Uterus (tissue), 4 donors: ENCODE measurements at places on chromosomes 1 and 21.

- H3K4me1 ChIP-seq: no peaks in the 10 kb centered on the region
- H3K36me3 ChIP-seq: no peaks in the 10 kb centered on the region
- H3K27me3 ChIP-seq: no peaks in the 10 kb centered on the region
- H3K27ac ChIP-seq: peak overlapping the region; percentile 84
- peak; percentile 60 for DNase-seq
Measured at GRCh38 chr1:226778657-226779058, 39.6 kb upstream of the ITPKB start.

DNA sequence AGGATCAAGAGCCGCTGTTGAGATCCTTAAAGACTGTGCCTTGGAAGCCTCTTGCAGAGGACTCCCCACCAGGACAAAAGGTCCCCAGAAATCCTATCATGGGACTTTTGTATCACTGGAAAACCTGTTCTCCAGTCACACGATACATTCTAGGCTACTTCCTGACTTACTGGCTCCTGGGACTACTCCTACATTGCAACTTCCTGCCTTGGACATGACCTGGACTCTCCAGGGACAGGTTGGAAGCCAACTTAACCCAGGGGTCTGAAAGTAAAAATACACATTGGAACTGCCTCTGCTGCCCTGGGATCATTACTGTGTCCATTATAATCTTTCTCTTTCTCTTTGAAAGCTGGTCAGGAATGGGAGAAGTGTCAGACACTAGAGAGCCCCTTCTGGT, 9.9 kb downstream of the PIGV start:
- H3K4me3 ChIP-seq: no peak overlapping the region
- peaks cover 4% of the 10 kb centered on the region for H3K4me1 ChIP-seq

DNA sequence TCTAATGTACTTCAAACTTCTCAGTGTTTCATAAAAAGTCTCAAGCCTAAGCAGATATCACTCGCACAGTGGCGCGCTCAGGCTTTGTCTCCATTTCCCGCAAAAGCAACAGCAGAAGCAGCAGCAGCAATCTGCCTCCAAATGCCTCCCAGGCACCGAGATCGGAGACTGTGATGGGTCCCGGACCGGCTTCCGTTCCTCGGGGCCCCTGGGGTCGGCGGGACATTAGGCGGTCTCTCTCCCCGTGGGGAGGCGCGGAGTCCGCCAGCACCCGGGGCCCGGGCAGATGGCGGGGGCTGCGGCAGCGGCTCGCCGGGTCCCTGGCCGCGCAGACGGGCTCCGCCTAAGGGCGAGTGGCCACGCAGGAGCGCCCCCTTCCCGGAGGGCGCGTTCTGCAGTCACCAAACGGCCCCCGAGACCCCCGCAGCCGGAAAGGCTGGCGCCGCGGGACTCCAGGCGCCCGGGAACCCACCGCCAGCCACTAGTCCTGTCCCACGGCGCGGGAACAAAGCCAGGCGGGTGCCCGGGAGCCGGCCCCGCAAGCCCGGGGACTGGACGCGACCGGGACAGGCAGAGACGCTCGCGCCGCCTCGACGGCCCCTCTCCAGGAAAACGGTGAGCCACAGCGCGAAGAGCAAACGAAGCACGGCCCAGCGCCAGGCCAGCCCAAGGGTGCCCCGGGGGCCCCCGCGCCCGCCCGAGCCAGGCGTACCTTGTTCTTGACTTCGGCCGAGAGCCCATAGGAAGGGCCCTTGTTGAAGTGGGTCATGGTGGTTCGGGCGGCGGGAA, 590 bp downstream of the CNN3 start:
- peak overlapping the region; percentile 100 for H3K27ac ChIP-seq
- H3K4me1 ChIP-seq: no peaks in the 10 kb centered on the region
- no peaks in the 10 kb centered on the region for H3K27me3 ChIP-seq
- no peaks in the 10 kb centered on the region for H3K36me3 ChIP-seq
- peak overlapping the region; percentile 91 for H3K4me3 ChIP-seq

- H3K36me3 ChIP-seq: no peaks in the 10 kb centered on the region
- H3K4me3 ChIP-seq: no peak overlapping the region
- peak; percentile 11 for DNase-seq
- no peaks in the 10 kb centered on the region for H3K27me3 ChIP-seq
- H3K4me1 ChIP-seq: no peaks in the 10 kb centered on the region
- no peak overlapping the region for H3K27ac ChIP-seq
Measured at GRCh38 chr1:228341450-228341813, 65.2 kb downstream of the TRIM11 start.

- DNase-seq: peak; percentile 46
- no peaks in the 10 kb centered on the region for H3K27me3 ChIP-seq
- H3K4me1 ChIP-seq: no peaks in the 10 kb centered on the region
Measured at GRCh38 chr1:94989398-94989797, 62.5 kb upstream of the CNN3 start.

DNA sequence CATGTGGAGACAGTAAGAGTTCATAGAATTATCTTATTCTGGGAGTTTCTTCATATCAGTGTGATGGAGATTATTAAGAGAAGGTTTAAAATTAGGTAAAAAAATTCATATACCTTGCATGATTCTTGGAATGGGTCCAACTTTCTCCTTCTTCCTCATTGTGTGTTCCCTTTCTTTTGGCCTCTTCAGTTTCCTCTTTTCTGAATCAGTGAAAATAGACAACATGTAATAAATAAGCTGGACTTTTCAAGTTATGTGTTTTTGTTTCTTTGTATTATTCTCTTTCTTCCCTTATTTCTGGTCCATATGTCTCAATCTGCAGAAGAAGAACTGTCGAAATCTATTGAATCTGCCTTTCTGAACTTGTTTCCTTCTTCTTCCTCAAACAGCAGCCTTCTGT, 30.5 kb downstream of the C4BPA start:
- H3K4me3 ChIP-seq: no peak overlapping the region
- H3K36me3 ChIP-seq: no peaks in the 10 kb centered on the region
- no peak for DNase-seq
- no peaks in the 10 kb centered on the region for H3K4me1 ChIP-seq
- H3K27ac ChIP-seq: no peak overlapping the region

DNA sequence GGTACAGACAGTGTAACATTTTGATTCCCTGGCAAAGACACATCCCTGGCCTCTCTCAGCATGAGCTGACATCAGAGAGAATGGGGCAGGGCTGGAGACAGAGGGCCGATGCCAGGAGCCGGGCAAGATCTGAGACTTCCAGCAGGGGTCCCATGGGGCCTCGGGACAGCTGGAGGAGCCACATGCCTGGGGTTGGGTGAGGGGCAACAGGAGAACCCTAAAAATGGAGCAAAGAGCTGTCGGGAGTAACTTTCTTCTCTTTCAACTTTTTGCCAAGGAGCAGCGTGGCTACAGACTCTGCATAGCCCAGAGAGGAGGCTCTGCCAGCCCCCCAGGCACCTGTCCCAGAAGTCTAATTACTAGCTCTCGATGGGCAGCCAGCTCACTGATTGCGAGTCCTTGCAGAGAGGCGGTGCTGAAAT, 130.8 kb downstream of the LACTBL1 start:
- no peak for DNase-seq
- H3K27me3 ChIP-seq: no peaks in the 10 kb centered on the region
- no peaks in the 10 kb centered on the region for H3K4me1 ChIP-seq
- H3K36me3 ChIP-seq: no peaks in the 10 kb centered on the region
- no peak overlapping the region for H3K4me3 ChIP-seq

GRCh38 chr21:42082501-42083360, 11.6 kb downstream of the UMODL1 start:
- H3K27ac ChIP-seq: no peak overlapping the region
- no peak for DNase-seq
- H3K4me1 ChIP-seq: no peaks in the 10 kb centered on the region
- H3K4me3 ChIP-seq: no peak overlapping the region
- no peaks in the 10 kb centered on the region for H3K27me3 ChIP-seq

GRCh38 chr1:86296305-86297205, 99.6 kb downstream of the ODF2L start:
- DNase-seq: no peak
- H3K27me3 ChIP-seq: no peaks in the 10 kb centered on the region
- H3K27ac ChIP-seq: no peak overlapping the region
